Stimulated activated CD8-positive, alpha-beta memory T cell treated with anti-CD3 and anti-CD28 coated beads, Interleukin-12 subunit alpha, Interleukin-12 subunit beta, amount 100 ng/mL, for 4 hours (primary cell): ENCODE measurements at places on chromosomes 13 and 19.

- DNase-seq, result no peak
These were observed 228.3 kb downstream of the DACH1 start for GRCh38 chr13:71638751-71639150.

DNA sequence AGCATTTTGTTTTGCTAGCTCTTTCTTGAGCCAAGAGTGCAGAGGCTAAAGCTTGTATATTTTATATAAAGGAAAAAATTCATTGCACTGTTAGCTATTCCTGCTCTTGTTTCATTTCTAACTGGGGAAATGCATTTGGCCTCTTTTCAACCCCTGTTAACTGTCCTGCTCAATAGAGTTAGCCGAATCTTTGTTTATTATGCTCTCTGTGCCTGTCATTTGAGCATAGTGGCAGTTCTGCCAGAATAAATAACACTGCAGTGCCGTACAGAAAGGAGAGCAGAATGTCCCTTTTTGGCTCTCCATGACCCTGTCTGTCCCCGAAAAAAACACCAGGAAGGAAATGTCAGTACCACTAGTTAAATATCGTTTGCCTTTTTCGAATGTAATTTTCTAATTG lies 350.8 kb downstream of the MYO16 start:
- DNase-seq, result no peak

DNA sequence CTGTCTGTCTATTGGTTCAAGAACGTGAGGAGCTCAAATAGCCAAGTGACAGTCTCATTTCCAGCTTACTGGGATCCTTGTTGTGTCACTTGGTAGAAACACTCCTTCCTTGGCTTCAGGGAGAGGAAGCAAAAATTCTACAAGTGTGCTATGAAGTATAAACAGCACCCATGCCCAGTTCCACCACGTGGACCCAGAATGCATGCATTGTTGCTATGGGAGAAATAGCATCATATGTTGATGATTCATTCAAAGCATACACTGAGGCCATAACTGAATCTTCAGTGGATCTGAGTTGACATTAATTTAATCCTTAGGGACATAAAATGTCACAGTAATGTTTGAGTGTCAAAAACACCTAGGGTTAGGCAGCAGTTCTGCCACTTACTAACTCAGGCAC lies 199.0 kb upstream of the RXFP2 start:
- no peak for DNase-seq

GRCh38 chr19:41261474-41262190 lies 2.5 kb upstream of the HNRNPUL1 start:
- DNase-seq, result no peak

DNA sequence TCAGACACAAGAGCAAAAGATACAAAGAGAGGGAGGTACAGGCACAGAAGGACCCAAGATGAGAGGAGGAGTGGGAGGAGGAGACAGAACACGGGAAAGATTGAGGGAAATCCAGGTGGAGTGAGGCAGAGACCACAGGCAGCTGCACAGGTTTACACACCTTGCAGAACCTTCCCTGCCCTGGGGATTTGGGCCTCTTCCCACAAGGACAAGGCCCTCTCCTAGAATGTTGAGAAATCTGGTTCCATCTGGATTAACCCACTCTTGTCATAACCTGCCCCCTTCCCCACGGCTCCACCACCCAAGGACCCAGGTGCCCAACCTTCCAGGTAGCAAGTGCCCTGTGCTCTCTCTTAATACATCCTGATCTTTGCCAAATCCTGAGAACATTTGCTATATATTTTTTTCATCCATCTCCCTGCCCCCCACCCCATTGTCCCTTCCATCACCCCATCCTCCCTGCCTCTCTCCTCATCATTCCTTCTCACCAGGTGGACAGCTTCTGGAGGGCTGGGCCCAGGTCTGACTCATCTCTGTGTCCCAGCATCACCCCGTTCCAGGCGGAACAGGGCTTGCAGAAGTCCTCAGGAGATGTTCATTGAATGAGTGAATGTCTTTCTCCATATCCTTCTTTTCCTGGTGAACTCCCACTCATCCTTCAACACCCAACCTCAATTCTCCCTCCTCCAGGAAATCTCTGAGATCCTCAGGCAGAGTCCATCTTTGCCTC lies 8.8 kb upstream of the KLK8 start:
- no peak for DNase-seq

DNA sequence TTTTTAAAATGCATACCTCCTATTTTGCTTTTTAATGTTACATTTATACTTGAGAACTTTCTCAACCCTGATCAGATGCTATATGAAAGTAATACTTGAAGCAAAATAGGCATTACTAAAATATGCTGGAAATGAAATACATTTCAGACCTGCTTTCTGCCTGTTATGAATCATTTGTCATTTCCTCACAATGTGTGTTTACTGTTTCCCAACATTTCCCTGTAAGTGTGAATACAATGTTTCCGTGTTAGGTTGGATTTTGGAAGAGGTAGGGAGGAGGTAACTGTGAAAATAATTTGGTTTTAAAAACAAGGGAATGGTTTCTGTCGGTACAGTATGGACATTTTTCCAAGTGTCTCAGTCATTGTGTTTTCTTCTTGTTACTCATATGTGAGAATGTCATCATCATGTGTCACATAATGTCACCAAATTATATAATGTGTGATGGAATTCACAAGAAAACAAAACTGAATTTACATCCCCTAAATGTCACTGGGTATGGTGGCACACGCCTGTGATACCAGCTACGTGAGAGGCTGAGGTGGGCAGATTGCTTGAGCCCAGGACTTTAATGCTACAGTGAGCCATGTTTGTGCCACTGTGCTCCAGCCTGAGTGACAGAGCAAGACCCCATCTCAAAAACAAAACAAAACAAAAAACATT lies 43.0 kb downstream of the ZAR1L start:
- no peak for DNase-seq

DNA sequence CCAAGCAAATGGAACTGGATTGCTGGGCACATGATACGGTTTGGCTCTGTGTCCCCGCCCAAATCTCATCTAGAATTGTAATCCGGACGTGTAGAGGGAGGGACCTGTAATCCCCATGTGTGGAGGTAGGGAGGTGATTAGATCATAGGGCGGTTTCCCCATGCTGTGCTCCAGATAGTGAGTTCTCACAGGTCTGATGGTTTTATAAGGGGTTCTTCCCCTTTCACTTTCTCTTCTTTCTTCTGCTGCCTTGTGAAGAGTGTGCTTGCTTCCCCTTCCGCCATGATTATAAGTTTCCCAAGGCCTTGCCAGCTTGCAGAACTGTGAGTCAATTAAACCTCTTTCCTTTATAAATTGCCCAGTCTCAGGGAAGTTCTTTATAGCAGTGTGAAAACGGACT lies 32.6 kb upstream of the MTIF3 start:
- DNase-seq, result no peak

- no peak for DNase-seq
These were observed 32.0 kb upstream of the MRI1 start for GRCh38 chr19:13732337-13732736.

DNA sequence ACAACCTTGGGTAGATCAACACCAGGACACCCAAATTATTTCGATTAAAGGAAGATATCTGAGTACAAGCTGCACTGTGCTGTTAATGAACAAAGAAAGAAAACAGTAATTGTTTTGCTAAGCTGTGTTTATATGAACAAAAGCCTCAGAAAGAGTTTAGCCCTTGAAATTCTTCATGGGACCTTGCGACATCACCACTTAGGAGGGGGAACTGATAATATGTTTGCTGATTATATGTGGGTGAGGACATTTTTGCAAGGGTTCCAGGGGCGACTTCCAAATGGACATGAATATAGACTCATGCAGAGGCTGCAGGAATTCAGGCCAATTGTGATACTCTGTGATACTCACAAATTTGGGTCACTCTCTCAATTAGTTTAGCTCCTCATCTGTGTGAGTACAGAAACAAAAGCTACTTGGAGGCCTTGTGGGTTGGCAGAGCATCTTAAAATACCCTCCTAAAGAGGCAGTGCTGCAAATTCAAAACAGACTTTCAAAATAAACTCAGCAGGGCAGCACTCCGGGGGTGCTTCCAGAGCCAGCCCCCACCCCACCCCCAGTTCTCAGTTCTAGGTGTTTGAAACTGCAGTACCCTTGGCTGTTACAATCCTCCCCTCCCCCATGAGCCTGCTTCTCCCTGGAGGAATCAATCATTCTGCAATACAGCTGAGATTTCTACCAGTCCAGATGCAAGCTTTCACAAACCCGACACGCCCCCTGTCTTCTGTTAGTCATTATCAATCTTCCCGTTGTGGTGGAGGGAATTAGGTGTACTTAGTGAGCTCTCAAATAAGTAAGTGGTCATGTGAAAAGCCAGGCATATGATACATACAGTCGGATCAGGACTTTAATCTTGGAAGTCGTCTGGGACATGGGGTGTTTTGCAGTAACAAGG lies 97.0 kb upstream of the MBNL2 start:
- no peak for DNase-seq

- DNase-seq, result no peak
These were observed 393.5 kb downstream of the KLF12 start for GRCh38 chr13:73740666-73741065.

DNA sequence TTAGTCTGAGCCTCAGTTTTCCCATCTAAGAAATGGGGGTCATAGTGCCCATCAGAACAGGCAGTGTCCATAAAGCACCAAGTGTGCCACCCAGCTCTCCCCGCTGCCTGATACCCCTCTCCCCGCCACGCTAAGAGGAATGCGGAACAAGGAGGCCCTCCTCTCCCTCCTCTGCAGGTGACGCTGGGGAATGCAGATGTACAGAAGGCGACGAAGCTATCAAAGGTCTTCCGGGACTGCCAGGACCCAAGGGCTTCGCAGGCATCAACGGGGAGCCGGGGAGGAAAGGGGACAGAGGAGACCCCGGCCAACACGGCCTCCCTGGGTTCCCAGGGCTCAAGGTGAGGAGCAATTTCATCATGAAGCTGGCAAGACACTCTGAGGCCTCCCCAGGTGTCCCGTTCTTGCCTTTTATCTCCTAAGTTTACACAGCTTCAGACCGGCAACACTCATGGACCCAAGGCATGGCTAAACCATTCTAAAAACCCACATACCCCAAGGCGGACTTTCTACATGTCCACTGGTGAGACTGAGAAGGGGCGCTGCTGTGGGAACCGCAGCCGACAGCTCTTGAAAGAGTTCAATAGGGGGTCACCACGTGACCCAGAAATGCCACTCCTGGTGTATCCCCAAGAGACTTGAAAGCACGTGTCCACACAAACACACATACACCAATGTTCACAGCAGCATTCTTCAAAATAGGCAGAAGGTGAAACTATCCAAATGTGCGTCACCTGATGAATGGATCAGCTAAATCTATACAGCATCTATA lies 102.7 kb downstream of the RAB20 start:
- no peak for DNase-seq
